ENCODE measurements at places on chromosomes 2 and 18. TPM values are rescaled to one million over a fixed set of nuclear protein-coding genes. Genes with fewer than 3 reads are reported as not detected.

GRCh38 chr2:142150453-142150852 lies 19.6 kb upstream of the LRP1B start:
- no peak for DNase-seq

- DNase-seq = no peak
These were observed 25.5 kb downstream of the ZC3H8 start for GRCh38 chr2:112229348-112229747.

DNA sequence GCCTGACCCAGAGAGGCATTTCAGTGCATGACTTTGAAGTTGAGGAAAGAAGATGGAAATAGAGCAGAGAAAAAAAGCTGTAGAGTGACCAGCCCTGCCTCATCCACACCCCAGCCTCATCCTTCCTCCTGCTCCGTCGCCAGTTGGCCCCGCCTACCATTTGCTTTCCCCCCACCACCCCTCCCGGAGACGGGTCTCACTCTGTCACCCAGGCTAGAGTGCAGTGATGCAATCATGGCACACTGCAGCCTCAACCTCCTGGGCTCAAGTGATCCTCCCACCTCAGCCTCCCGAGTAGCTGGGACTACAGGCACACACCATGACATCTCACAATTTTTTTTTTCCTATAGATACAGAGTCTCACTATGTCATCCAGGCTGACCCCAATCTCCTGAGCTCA lies 200.8 kb downstream of the EPHA4 start:
- no peak for DNase-seq

GRCh38 chr2:170321526-170321925 lies 143.6 kb downstream of the MYO3B start:
- DNase-seq = no peak

GRCh38 chr2:234735829-234736228 lies 216.0 kb upstream of the SH3BP4 start:
- DNase-seq = peak; percentile 34

- no peak for DNase-seq
These were observed 30.3 kb downstream of the PAX3 start for GRCh38 chr2:222268311-222268990.

DNA sequence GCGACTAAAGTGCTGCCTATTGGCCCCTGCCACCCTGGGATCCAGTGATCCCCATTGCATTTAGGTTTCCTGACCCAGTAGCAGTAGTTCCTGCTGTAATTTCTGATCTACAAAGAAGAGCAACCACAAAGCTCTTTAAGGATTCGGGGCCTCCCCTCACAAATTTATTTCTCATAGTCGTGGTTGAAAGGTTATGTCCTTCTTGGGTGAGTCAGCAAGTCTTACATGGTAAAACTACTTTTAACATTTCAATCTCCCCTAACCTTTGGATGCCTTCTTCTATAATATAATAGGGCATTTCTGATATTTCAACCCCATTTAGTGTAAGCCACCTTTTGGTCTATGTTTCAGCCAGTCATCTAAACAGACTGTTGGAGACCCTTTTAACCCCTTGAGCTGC lies 14.9 kb downstream of the PIKFYVE start:
- DNase-seq = no peak

DNA sequence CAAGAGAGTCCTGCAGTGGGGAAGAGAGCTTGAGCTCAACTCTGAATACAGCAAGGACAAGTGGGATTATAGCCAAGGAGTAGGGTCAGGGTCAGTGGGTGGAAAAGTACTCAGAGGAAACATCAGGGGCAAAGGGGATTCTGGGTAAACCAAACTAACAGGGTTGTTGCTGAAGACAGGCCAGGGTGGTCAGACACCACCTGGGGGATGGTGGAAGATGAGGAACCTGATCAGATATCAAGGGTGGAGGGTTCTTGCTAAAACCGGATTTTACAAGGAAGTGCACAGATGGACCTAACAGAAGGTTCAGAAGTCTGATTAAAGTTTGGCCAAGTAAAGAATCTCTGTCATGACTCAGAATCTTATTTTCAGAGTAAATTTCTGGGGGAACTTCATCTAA lies 16.5 kb downstream of the OSBPL1A start:
- no peak for DNase-seq

TUBA4A gene
- 44.2 TPM for total RNA-seq

DNA sequence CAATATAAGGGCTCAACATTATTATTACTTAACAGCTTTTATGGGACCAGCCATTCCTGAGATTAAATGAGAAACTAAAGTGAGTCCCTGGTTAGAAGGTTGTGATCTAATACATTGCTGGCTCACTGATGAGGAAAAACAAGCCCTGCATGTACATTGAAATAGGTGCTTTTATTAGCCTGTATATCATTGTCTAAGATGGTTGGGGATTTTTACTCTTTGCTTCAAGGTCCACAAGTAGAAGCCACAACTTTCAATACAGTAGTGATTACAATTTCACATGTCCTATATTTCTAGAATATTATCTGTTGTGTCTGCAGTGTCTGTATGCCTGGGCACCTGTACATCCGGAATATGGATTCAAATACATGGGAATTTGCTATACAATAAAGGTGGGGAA lies 104.1 kb upstream of the FZD5 start:
- DNase-seq = no peak

CNRIP1 gene
- 44.4 TPM for total RNA-seq

- no peak for DNase-seq
These were observed 109.4 kb upstream of the TMEM200C start for GRCh38 chr18:6004683-6005082.

- DNase-seq = no peak
These were observed 130.2 kb downstream of the NCKAP5 start for GRCh38 chr2:133438026-133438425.

DNA sequence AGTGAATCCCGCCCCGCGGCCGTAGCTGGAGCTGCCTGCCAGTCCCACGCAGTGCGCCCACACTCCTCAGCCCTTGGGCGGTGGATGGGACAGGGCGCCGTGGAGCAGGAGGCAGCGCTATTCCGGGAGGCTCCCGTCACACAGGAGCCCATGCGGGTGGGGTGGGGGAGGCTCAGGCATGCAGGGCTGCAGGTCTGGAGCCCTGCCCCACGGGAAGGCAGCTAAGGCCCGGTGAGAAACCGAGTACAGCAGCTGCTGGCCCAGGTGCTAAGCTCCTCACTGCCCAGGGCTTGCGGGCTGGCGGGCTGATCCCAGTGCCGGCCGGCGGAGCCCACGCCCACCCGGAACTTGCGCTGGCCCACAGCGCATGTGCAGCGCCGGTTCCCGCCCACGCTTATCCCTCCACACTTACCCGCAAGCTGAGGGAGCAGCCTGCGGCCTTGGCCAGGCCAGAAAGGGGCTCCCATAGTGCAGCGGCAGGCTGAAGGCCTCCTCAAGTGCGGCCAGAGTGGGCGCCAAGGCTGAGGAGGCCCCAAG lies 1152.8 kb upstream of the CELF4 start:
- DNase-seq = no peak

INHA gene
- 0.75 TPM for total RNA-seq

DNA sequence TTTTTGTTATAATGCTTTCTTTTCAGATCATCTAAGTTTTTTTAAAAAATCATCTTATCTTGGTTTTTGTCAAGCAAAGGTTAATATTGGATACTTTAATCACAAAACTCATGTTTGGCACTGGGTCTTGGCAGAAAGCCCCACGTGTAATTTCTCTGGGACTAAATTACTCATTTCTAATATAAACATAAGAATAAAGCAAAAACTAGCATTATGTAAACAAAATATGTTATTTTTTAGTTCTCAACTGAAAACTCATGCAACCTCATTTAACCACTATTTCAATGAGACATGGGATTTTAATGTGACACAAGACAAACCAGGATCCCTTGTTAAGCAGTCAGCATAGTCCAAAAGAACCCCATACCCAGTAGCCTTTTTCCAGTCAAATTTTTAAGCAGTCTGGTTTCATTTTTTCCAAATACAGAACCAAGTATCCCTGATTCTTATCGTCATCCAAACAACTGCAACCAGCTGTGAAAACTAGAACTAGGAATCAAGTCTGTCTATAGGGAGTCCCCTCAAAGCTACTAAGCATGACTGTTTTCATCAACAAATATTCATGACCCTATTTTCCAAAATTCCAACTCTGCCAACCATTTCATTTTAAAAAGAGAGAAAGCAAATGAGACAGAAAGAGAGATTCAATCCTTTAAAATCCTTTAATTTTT lies 27.1 kb downstream of the PID1 start:
- DNase-seq = no peak

PAX8 gene
- total RNA-seq = 0.99 TPM

DNA sequence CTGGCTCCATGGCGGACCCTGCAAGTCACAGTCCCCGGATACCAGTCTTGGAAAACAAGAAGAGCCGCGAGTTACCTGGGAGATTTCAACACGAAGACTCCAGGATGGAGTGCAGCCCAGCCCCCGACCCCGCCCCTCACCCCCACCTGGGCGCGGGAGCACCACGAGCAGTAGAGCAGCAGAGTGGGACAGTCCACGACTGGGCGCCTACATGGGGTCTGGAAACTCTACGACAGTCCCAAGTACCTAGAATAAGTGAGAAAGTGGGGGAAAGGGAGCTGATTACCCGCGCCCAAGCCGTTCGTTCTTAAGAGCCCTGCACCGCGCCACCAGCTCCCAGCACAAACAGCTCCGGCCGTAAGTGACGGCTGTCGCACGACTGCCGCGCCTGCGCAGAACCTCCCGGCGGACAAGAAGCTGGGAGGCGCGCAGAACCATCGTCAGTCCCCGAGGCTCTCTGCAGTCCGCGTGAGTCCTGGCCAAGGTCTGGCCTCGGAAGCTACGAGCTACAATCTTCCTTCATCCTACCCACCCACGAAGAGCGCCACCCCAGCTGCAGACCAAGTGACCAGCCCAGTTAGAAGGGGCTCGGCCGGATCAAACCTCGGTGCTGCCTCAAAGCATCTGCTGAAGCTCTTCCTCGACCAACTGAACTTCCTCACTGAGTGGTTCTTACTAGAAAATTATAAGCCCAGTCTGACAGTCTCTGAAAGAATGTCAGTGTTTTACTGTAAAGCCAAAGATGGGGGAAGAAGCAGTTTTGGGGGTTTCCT lies at the start of gene DPY30:
TSS of gene DPY30 (minus strand) at position 359 of the 773 bp plus-strand sequence. CDS start at position 10, 349 bp downstream.
- DNase-seq = peak; percentile 96

SP5 gene
- total RNA-seq = 0.63 TPM

FAM237A gene
- total RNA-seq = not detected

DNA sequence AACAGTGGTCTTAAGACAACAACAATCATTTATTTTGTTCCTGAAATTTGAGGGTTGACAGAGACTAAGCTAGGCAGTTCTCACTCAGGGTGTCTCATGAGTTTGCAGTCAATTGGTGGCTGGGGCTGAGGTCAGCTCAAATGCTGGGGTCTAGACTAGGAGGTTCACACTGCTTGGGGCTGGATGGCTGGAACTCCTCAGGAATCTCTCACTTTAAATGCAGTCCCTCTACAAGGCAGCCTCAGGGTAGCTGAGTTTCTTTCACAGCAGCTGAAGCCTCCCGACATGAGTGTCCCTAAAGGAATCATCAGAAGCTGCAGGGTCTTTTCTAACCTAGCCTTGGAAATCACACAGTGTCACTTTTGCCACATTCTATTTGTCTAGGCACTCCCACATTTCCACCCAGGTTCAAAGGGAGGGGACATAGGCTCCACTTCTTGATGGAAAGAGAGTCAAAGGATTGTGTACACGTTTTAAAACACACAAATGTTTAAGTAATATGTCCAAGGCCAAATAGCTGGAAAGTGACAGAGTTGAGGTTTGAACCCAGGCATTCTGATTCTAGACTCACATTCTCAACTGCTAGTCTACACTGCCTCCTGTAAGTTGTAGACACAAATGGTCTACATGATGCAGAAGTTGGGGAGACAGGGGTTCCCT lies 133.8 kb downstream of the ZFP36L2 start:
- no peak for DNase-seq

DNA sequence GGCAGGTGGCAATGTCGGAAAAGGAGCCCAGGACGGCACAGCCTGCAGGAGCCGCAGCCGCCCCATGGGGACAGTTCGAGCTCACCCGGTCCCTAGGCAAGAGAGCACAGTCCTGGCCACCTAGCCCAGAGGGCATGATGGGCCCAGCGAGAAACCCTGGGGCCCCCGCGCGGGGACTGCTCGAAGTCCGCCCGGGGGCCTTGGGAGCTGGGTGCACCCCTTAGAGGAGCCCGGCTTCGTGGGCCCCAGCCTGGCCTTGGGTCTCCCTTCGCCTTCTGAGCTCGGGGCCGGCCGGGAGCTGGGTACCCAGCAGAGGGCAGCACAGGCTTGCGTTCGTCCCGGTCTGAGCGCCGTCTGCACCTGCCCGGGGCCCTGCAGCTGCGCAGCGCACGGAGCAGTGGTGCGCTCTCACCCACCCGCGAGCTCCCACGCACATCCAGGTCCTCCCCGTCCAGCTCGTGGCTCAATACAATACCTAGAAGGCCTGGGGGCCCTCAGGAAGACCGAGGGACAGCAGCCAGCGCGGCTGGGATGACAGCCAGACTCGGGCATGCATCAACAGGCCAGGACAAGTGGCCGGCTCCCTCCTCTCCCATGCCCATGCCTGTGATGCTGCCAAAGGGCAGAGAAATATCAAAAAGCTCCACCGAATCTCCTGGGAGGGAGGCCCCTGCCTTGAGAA lies 96.2 kb upstream of the ZNF532 start:
- no peak for DNase-seq

DNA sequence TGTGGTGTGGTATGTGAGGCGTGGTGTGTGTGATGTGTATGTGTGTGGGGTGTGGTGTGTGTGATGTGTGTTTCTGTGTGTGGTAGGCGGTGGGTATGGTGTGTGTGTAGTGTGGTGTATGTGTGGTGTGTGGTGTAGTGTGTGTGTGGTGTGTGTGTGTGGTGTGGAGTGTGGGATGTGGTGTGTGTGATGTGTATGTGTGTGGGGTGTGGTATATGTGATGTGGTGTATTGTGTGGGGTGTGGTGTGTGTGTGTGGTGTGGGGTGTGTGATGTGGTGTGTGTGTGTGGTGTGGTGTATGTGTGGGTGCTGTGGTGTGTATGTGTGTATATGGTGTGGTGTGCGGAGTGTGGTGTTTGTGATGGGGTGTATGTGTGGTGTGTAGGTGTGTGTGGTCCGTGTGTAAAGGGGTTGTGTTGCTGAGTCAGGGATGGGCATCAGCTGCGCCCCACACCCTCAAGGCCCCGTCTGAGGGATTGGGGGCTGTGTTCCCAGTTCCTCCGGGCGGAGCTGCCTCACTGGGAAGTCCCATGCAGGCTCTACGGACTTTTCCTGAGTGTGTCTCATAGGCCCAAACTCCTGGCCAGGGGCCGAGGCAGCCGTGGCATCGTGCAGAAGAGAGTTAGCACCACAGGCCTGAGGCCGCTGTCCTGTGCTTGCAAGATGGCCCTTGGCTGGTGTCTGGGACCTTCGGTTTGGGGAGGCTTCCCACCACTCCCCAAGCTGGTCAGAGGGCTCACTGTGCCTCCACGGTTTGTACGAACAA lies 18.2 kb upstream of the ARL4C start:
- no peak for DNase-seq

CCDC141 gene
- 8.7 TPM for total RNA-seq

DNA sequence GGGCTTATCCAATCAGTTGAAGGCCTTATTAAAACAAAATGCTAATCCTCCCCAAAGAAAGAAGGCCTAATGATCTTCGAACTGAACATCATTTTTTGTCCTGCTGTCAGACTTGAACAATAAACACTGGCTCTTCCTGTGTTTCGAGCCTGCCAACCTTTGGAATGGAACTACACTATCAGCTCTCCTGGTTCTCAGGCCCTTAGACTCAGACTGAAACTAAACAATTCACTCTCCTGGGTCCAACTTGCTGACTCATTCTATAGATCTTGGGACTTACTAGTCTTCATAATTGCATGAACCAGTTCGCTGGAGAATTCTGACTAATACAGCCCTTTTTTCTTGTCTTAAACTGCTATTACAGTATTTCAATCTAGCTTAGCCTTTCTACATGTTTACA lies 235.2 kb downstream of the LNPK start:
- DNase-seq = no peak
